Sigmoid colon (tissue), 7 donors: ENCODE measurements at places on chromosomes 6 and 20. TPM values are rescaled to one million over a fixed set of nuclear protein-coding genes. Genes with fewer than 3 reads are reported as not detected.

Gene EYS
- polyA plus RNA-seq = 0.07 TPM

Gene SLC35F1
- 0.66 TPM for polyA plus RNA-seq

Gene XKR7
- polyA plus RNA-seq = 0.15 TPM

Gene CDH26
- polyA plus RNA-seq = not detected

Gene SLC16A10
- 1.2 TPM for polyA plus RNA-seq

Gene B3GAT2
- under 0.01 TPM for polyA plus RNA-seq

Gene SLC24A3
- polyA plus RNA-seq = 4.4 TPM

Gene SFTA2
- polyA plus RNA-seq = not detected

Gene DST
- 79.8 TPM for polyA plus RNA-seq

Gene OR12D3
- not detected for polyA plus RNA-seq

Gene RBBP8NL
- polyA plus RNA-seq = 12.5 TPM

Gene MPC1
- polyA plus RNA-seq = 310 TPM

Gene PNLDC1
- 0.13 TPM for polyA plus RNA-seq

Gene NR2E1
- polyA plus RNA-seq = not detected
